ENCODE measurements at places on chromosomes 1 and 21. TPM values are rescaled to one million over a fixed set of nuclear protein-coding genes. Genes with fewer than 3 reads are reported as not detected.

CLCA1 gene
- not detected for total RNA-seq

- H3K27me3 ChIP-seq, result no peaks in the 10 kb centered on the region
- no peaks in the 10 kb centered on the region for H3K36me3 ChIP-seq
- no peak for DNase-seq
- no peak overlapping the region for H3K4me3 ChIP-seq
- H3K27ac ChIP-seq, result no peak overlapping the region
Observed at GRCh38 chr1:106276871-106277270, 779.6 kb upstream of the PRMT6 start.

DNA sequence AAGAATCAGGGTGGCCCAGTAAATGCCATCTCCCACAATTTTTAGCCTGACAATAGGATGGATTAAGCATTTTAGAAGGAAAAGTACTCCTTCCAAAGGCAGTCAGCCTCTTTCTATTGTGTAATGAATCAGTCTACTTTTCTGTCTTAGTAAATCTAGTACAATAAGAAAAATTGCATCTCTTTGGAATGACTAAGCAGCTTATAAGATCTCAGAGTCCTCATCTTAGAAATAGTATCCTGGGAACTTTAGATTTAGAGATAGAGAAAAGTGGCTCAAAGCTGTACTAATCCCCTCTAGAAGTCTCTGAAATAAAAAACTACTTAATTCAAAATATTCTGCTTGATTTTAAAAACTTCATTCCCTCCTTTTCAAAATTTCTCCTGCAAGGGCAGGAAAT, 81.4 kb downstream of the SLC44A5 start:
- no peak for DNase-seq
- H3K36me3 ChIP-seq, result no peaks in the 10 kb centered on the region
- no peaks in the 10 kb centered on the region for H3K4me1 ChIP-seq
- no peak overlapping the region for H3K4me3 ChIP-seq

DNA sequence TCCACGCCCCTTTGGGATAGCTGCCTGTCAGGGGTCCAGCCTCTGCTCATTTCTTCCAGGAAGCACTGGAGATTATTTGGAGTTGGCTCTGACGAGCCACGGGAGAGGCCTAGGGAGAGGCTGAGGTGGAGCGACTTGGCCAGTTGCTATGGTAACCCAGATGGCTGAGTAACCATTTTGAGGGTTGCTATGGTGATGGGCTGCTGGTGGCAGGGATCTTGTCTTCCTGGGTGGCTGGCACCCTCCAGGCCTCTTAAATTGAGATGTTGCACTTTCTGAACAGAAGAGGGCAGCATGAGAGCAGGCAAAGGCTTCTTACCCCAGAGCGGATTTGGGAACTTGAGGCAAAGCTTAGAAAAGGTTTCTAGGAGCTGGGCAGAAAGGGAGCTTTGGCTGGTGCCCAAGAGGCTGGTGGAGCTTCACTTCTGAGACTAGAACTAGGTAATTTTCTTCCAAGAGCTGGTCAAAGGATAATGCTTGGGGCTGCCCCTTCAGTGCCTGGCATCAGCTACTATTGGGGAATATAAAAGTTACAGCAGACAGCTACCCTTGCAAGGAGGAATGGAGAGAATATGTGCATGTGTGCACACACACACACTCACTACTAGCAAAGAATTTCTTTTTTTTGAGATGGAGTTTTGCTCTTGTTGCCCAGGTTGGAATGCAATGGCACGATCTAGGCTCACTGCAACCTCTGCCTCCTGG, 72.5 kb downstream of the NDUFS5 start:
- no peak overlapping the region for H3K4me3 ChIP-seq
- no peaks in the 10 kb centered on the region for H3K27me3 ChIP-seq
- no peak overlapping the region for H3K27ac ChIP-seq

KRTAP7-1 gene
- total RNA-seq, result 9.4 TPM

GRCh38 chr1:51607681-51608095, 9.2 kb upstream of the OSBPL9 start:
- H3K27me3 ChIP-seq, result no peaks in the 10 kb centered on the region
- no peaks in the 10 kb centered on the region for H3K36me3 ChIP-seq
- no peaks in the 10 kb centered on the region for H3K4me1 ChIP-seq
- DNase-seq, result no peak

RGS1 gene
- total RNA-seq, result 9.5 TPM

DNA sequence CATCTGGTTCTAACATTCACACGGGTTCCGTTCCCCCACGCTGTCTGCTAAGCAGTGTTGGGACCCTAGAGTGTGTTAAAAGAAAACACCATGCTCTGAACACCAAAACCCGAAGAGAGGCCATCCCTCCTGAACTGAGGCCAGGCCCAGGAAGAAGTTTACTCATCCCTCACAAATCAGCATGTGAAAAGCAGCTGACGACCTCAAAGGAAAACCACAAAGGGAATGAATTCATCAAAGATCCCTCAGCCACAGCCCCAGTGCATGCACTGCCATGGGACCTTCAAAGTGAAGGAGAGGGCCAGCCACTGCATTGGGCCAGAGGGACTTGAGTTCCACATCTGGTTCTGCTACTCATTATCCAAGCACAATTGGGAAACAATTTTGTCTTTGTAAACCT, 7.0 kb upstream of the PSEN2 start:
- no peak for DNase-seq
- peak overlapping the region; percentile 50 for H3K27ac ChIP-seq
- H3K4me1 ChIP-seq, result peaks cover 14% of the 10 kb centered on the region
